ENCODE measurements at places on chromosomes 3 and 15.

DNA sequence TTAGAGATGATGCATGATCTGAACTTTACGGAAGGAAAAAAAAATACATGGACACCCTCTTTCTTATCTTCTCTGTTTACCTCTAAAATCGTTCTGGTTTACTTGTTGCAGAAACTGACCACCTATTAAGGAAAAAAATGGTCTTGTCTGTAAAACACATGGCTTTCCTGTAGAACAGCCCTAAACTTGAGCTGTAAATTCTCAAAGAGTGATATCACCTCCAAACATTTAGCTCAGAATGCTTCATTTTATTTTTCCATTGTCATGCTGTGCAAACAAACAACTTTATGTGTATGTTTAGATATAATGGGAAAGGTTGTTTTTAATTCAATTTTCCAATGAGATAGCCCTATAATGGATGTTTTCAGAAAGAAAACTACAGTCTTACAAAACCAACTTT lies 237.4 kb upstream of the NR2F2 start:
- H3K4me1 ChIP-seq = no peaks in the 10 kb centered on the region
- H3K27me3 ChIP-seq = no peaks in the 10 kb centered on the region
- no peak for DNase-seq
- H3K27ac ChIP-seq = no peak overlapping the region
- H3K4me3 ChIP-seq = no peak overlapping the region
- no peaks in the 10 kb centered on the region for H3K36me3 ChIP-seq

DNA sequence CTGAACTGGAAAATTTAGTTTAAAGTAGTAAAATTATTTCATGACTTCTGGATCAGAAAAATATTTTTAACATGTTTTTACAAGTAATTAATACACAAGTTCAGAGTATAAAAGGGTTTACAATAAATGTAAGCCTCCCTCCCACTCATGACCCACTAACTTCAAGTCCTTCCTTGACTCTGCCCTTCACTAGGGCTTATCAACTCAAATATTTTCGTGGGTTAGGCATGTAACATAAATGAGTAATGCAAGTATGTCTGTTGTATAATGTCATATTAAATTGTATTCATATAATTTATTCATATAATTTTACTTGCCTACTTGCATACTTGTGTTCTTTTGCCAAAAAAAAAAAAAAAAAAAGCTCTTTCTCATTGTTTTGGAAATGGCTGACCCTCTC lies 3.4 kb upstream of the OPA1 start:
- H3K4me3 ChIP-seq = no peak overlapping the region
- no peaks in the 10 kb centered on the region for H3K36me3 ChIP-seq
- peaks cover 16% of the 10 kb centered on the region for H3K4me1 ChIP-seq
- no peak for DNase-seq

DNA sequence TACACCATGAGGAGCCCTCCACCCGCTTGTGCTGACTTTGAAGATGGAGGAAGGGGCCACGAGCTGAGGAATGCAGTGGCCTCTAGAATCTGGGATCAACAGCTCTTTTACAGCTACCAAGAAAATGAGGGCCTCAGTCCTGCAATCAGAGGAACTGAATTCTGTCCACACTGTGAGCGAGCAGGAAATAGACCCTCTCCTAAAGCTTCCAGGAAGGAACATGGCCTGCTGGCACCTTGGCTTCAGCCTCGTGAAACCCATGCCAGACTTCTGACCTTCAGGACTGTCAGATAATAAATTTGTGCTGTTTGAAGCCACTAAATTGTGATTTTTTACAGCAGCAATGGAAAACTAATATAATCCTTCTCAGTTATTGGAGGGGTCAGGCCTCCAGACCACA lies 61.9 kb downstream of the RAB11A start:
- DNase-seq = no peak
- no peaks in the 10 kb centered on the region for H3K36me3 ChIP-seq

- H3K27ac ChIP-seq = no peak overlapping the region
- DNase-seq = no peak
- no peaks in the 10 kb centered on the region for H3K27me3 ChIP-seq
- no peak overlapping the region for H3K4me3 ChIP-seq
- no peaks in the 10 kb centered on the region for H3K4me1 ChIP-seq
Observed at GRCh38 chr15:85118173-85118572, 136.5 kb downstream of the PDE8A start.

- peaks cover 6% of the 10 kb centered on the region for H3K4me1 ChIP-seq
- no peak overlapping the region for H3K4me3 ChIP-seq
- no peaks in the 10 kb centered on the region for H3K27me3 ChIP-seq
- DNase-seq = no peak
- H3K36me3 ChIP-seq = no peaks in the 10 kb centered on the region
- H3K27ac ChIP-seq = no peak overlapping the region
Observed at GRCh38 chr15:35583863-35584528, 38.0 kb upstream of the DPH6 start.

DNA sequence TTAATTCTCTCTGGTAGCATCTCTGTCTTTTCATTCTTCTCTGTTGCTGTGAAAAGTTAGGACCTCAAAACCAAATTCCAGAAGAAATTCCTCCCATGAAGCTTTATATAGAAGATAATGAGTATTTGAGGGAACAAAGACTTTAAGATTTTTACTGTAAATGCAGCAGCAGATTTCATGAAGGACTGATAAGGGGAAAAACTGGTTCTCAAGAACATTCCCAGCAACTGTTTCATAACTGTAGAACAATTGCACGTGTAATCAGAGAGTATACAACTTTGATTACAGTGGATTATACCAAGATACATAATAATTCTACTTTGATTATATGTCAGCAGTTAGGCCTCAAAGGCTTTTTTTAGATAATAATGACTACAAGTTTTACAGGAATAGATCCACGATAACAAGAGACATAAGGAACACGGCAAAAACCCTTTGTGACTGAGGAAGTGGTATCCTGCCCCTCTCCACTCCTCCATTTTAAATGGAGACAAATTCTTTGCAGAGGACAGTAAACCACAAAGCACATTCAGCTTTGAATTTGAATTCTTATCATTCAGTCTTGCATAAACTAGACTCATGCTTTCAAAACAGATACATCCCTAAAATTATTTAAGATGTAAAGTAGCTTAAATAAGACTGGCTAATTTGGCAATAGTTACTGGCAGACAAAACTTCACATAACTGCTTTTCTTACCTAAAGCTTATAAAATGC lies 42.9 kb upstream of the DIPK2A start:
- no peak for DNase-seq
- H3K27me3 ChIP-seq = no peaks in the 10 kb centered on the region
- no peak overlapping the region for H3K27ac ChIP-seq
